Stimulated activated CD4-positive, alpha-beta T cell treated with anti-CD3 and anti-CD28 coated beads, Interleukin-15, amount 100 ng/mL, for 48 hours (primary cell): ENCODE measurements at places on chromosomes 6 and 20.

- no peak for DNase-seq
These were observed 103.4 kb upstream of the AHI1 start for GRCh38 chr6:135600931-135601330.

DNA sequence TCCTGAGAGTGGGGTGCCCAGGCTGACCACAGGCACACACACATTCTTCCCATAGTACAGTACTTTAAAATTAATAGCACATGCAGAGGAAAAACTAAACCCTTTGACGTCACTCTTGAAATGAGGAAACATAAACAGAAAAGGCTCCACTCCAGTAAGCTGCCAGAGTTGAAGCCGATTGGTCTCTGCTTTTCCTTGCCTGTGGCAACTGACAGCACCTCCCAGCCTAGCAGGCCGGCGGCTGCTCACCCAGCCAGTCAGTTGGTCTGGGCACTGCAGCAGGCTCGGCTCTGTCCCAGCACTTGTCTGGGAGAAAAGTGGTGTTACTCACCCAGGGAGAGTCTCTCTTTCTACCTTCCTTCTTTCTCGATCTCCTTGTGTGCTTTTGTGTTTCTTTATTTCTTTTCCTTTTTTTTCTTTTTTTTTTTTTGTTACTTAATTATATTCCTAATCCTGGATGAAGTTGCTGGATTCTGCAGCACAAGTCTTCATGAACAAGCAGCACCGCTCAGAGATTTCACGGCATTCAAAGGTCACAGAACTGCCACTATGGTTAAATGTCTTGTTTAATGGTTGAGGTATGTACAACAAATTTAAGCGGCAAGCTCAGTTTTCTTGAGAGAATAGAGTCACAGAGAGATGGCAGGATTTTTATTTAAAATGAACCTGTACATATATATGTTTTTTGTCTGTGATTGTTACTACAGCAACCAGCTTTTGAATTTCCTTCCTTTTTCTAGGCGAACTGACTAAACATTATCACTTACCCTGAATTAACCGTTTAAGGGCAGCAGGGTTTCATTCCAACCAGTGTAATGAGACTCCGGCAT is at the start of gene PDE7B:
Gene PDE7B, plus strand, starts transcription at position 260 of the 830 bp plus-strand sequence.
- DNase-seq: peak; percentile 21

GRCh38 chr6:164097551-164098398 is 683.3 kb downstream of the QKI start:
- no peak for DNase-seq

DNA sequence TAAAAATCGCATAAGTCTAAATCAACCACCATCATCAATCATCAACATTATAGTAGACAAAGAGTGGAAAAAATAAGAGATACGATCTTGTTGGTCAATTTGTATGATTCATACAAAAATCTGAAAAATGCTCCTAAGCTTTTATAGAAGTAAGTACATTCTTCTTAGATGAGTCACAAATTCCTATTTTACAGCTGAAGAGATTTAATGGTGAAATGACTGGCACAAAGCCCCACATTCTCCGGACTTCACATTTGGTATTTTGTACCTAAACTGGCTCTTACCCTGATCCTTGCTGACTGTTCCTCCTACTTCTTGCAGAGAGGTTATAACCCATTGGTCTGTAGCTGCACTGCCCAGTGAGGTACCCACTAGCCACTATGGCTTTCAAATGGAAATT is 29.9 kb upstream of the PREP start:
- DNase-seq: no peak

- DNase-seq: no peak
These were observed 690.1 kb upstream of the MAN1A1 start for GRCh38 chr6:120039664-120040063.

DNA sequence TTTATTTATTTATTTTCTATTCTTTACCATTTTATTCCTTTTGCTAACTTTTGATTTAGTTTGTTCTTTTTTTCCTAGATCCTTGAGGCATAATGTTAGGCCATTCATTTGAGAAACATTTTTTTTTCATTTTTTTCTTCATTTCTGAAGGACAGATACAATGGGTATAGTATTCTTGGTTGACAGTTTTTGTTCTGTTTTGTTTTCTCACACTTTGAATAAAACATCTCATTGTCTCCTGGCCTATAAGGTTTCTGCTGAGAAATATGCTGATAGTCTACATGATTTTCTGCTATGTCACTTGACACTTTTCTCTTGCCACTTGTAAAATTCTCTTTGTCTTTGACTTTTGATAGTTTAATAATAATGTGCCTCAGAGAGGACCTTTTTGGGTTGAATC is 294.6 kb upstream of the EPHA7 start:
- no peak for DNase-seq

- DNase-seq: no peak
These were observed 29.4 kb downstream of the ZNF292 start for GRCh38 chr6:87184762-87185250.

- no peak for DNase-seq
These were observed 641 bp downstream of the TEAD3 start for GRCh38 chr6:35496036-35496840.

GRCh38 chr6:130259557-130259956 is 36.8 kb upstream of the SAMD3 start:
- DNase-seq: no peak
